ENCODE measurements at places on chromosomes 3 and 15.
A peak's percentile ranks its signal among the peaks of the same experiment; 100 is the strongest.

DNA sequence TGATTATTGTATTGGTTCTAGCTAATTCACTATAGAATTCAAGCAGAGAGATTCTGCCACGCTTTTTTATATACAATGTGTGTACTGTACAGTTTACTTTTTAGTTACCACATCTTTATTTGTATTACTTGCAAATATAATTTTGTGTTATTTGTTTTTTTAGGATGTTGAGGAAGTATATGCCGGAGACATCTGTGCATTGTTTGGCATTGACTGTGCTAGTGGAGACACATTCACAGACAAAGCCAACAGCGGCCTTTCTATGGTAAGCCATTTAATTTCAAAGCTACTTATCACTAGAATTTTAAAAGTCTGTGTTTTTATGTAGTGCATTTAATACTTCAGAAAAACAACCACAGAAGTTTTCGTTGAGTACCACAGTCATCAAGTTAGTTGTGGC, 11.7 kb downstream of the LXN start:
- DNase-seq, result no peak

DNA sequence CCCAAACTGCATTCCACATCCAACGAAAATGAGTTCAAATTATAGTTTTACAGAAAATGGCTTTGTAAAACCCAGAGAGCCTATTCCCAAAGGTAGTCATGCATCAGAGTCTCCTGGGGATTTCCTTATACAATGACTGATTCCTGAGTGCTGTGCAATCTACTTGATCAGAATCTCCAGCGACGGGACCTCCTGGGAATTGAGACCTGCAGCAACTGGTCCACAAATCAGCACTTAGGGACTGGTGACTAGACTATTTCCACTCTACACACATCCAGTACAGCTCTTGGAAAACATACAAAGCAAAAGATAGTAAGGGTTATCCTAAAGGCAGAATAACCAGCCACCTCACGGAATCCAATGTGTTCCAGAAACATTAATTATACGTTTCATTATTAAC, 871.0 kb upstream of the CFAP20DC start:
- no peak for DNase-seq

- DNase-seq, result no peak
Measured at GRCh38 chr15:69668963-69669362, 216.3 kb downstream of the RPLP1 start.

DNA sequence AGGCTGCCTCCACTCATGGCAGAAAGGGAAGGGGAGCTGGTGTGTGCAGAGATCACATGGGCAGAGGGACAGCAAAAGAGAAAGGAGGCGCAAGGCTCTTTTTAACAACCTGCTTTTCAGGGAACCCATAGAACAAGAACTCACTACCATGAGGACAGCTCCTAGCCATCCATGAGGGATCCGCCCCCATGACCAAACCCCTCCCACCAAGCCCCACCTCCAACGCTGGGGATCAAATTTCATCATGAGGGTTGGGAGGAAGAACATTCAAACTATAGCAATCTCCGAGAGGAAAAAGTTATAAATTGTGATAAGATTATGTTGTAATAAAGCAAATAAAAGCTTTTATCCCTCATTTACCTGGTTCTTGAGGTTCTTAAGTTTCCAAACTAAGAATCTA, 84.7 kb upstream of the LMCD1 start:
- DNase-seq, result no peak

- no peak for DNase-seq
Measured at GRCh38 chr3:105691053-105691452, 177.8 kb downstream of the CBLB start.

DNA sequence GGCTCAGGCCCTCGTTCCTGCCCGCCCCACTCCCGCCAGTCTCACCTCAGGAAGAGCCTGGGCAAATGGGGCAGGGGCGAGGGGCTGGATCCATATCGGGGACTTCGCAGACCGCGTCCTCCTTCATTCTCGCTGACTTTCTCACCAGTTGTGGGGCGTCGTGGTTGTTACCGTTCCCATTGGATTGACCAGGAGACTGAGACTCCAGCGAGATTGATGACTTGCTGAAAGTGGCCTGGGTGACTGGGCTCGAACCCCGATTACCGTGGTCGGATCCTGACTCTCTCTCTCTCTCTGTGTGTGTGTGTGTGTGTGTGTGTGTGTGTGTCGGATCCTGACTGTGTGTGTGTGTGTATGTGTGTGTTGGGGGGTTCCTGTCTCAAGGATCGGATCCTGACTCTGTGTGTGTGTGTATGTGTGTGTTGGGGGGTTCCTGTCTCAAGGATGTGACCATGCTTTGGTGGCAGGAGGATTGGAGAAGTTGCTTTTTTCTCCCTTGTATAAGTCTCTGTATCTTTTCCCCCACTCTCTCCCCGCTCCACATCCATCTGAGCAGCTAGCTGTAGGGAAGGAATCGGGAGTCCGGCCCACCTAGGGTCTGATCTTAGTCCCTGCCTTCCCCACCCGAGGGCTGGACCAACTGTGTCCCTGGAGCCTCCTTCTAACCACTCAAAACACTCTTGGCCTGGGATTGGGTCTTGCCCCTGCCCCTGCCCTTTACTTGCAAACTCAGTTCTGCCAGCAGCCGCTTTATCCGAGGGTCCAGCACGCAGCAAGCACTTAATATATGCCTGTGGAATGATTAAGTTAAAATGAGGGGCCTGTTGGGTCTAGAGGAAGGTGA, 603 bp downstream of the PLEKHO2 start:
- DNase-seq, result no peak

GRCh38 chr3:158086361-158086760, 19.9 kb downstream of the SHOX2 start:
- DNase-seq, result no peak

- DNase-seq, result no peak
Measured at GRCh38 chr15:42282344-42282743, 9.1 kb upstream of the TMEM87A start.

DNA sequence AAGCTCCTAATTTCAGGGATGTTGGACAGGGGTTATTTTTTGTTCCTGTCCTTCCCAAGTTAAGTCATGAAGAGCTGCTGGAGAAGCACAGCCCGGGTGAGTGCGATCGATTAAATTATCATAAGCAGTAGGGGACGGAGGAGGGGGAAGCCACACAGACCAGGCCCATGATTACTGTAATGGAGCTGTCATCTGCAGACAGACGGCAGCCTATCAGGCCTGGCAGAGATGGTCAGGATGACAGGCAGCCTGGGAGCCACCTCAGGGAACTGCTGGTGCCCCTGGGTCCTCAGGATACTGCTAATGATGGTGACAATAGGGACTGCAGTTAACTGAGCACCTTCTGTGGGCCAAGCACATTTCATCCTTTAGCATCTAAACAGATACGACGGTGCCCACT, 147.7 kb downstream of the RAB11A start:
- no peak for DNase-seq

- peak; percentile 64 for DNase-seq
Measured at GRCh38 chr3:98763076-98763475, at the start of gene ST3GAL6. TSS of gene ST3GAL6 (plus strand) at chr3:98763340. CDS start at chr3:98768441, 5,101 bp downstream.

GRCh38 chr3:72427624-72428023, 420.6 kb downstream of the SHQ1 start:
- no peak for DNase-seq

- no peak for DNase-seq
Measured at GRCh38 chr3:22156868-22157267, 405.9 kb upstream of the ZNF385D start.

DNA sequence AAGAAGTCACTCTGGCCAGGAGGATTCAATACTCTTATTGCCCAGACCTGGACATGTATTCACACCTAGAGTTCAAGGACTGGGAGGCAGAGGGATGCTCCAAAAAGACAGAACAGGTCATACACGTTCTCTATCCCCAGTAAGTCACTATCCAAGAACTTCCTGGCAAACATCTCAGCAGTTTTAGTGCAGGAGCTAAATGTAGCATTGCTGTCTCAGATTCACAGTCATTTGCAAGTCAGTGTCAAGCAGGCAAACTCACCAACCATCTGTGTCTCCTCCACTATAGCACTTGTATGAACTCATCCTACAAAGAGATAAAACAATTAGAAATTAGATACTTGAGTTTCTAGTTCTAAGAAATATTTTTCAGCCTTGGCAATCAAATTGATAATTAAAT, 38.4 kb downstream of the ABHD17C start:
- DNase-seq, result no peak

DNA sequence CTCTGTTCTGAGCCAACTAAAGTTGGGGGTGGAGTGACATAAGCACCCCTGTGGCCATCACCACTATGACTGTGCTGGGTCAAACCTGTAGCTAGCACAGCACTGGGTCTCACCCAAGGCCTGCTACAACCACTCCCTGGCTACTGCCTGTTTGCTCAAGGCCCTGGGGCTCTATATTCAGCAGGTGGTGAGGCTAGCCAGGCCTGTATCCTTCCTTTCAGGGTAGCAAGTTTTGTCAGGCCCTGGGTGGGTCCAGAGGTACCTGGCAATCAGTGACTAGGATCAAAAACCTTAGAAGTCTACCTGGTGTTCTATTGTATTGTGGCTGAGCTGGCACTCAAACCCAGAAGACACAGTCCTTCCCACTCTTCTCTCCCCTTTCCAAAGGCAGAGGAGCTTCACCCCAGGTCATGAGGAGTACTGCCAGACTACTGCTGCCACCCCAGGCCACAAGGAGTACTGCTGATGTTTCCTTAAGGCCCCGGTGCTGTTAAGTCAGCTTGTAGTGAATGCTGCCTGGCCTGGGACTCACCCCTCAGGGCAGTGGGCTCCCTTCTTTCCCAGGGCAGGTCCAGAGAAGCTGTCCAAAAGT, 170.8 kb downstream of the IGSF11 start:
- DNase-seq, result no peak

DNA sequence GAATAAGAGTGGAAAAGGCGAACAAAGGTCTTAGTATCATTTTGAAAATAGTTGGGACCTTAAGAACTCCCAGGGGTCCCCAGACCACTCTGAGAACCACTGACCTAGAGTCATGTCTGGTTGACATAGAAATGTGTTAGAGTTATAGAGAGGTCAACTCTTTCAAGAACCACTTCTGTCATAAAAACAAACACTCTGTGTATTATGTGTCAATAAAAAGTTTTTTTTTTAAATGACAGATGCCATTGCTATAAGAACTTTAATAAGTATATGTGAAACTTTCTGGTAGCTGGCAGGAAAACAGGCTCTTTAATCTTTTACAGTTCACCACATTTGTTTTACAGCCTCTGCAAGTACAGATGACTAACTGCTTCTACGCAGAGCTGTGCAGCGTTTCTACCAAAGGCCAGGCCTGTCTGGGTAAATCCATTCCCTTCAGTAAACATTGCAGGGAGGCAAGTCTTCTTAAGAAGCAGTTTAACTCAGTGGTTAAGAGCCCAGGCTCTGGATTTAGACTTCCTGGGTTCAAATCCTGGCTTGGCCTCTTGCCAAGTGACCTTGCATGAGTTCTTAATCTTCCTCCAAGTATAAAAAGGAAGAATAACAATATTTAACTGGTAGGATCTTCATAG, 56.6 kb downstream of the RFTN1 start:
- DNase-seq, result no peak

GRCh38 chr3:132972333-132972732, 65.9 kb upstream of the TMEM108 start:
- no peak for DNase-seq

DNA sequence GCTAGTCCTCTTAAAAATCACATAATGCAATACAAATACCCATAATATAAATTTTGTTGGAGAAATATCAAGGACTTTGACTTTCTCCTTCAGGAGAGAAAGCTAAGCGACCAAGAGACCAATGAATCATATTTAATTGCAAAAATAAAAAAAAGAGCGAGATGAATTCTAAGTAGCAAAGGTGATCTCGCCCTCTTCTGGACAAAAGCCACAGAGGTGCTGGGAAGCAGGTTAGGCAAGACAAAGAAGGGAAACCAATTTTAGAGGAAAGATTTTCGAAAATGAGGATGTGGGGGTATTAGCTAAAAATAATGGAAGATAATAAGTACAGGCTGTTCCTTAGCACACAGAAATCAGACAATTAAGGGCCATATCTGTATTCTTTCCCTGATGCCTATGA, 111.4 kb upstream of the PLAAT1 start:
- no peak for DNase-seq

- peak; percentile 87 for DNase-seq
Measured at GRCh38 chr3:169342652-169343505, 320.6 kb downstream of the MECOM start.

Data from pons (tissue), 1 donor.